ENCODE measurements at places on chromosomes 12 and 14. TPM values are rescaled to one million over a fixed set of nuclear protein-coding genes. Genes with fewer than 3 reads are reported as not detected.

Gene DPY19L2
- 2.0 TPM for total RNA-seq

Gene OR6C65
- not detected for total RNA-seq

Gene CIROP
- 0.06 TPM for total RNA-seq

Gene ARHGAP9
- not detected for total RNA-seq

Gene HPD
- total RNA-seq: 4.7 TPM

Gene BEST3
- under 0.01 TPM for total RNA-seq

Gene RPGRIP1
- total RNA-seq: not detected

Gene SPX
- total RNA-seq: 0.25 TPM

Gene ETFBKMT
- 2.6 TPM for total RNA-seq

Gene RECQL
- total RNA-seq: 108 TPM

Gene ADCY6
- 126 TPM for total RNA-seq

Gene CIT
- 24.8 TPM for total RNA-seq

Gene PRB3
- total RNA-seq: not detected

Gene DIO3
- not detected for total RNA-seq

Gene GALNT8
- not detected for total RNA-seq

Gene NPFF
- not detected for total RNA-seq

Gene OR11H7
- not detected for total RNA-seq
